ENCODE measurements at places on chromosomes 5 and 9.

- no peak for DNase-seq
These were observed 271.2 kb upstream of the TMEM161B start for GRCh38 chr5:88539693-88540365.

GRCh38 chr5:173474881-173475287 is 141.6 kb downstream of the BOD1 start:
- DNase-seq, result no peak

- DNase-seq, result no peak
These were observed 41.2 kb downstream of the INSL6 start for GRCh38 chr9:5144217-5144616.

GRCh38 chr5:153718713-153719112 is 228.2 kb downstream of the GRIA1 start:
- DNase-seq, result no peak

GRCh38 chr9:98050351-98050750 is 6.2 kb upstream of the NANS start:
- DNase-seq, result no peak

DNA sequence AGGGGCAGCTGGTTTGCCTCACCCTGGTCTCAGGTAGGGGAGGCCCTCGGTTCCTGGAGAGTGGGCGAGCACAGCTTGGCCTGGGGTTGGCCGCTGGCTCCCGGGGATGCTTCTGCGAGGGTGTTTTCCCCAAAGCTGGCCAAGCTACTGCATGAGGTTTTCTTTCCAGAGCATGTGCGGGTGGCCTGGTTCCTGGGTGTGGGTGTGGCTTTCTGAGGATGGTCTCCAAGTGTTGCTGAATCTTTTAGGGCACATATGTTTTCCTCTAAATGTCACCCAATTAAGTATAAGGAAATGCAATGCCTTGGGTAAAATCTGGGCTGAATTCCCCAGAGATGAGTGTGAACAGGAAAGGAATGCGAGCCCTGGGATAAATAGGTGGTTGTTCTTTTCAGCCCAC is 115.8 kb upstream of the ICE1 start:
- no peak for DNase-seq

GRCh38 chr9:94857791-94858190 is 131.3 kb downstream of the AOPEP start:
- no peak for DNase-seq

- no peak for DNase-seq
These were observed 126.9 kb downstream of the NTRK2 start for GRCh38 chr9:84796404-84796803.

GRCh38 chr9:132214027-132214622 is 52.3 kb downstream of the NTNG2 start:
- DNase-seq, result peak; percentile 75

- no peak for DNase-seq
These were observed 61.8 kb downstream of the TLE4 start for GRCh38 chr9:79633558-79633957.

GRCh38 chr5:172010278-172010677 is 3.8 kb upstream of the FBXW11 start:
- no peak for DNase-seq

DNA sequence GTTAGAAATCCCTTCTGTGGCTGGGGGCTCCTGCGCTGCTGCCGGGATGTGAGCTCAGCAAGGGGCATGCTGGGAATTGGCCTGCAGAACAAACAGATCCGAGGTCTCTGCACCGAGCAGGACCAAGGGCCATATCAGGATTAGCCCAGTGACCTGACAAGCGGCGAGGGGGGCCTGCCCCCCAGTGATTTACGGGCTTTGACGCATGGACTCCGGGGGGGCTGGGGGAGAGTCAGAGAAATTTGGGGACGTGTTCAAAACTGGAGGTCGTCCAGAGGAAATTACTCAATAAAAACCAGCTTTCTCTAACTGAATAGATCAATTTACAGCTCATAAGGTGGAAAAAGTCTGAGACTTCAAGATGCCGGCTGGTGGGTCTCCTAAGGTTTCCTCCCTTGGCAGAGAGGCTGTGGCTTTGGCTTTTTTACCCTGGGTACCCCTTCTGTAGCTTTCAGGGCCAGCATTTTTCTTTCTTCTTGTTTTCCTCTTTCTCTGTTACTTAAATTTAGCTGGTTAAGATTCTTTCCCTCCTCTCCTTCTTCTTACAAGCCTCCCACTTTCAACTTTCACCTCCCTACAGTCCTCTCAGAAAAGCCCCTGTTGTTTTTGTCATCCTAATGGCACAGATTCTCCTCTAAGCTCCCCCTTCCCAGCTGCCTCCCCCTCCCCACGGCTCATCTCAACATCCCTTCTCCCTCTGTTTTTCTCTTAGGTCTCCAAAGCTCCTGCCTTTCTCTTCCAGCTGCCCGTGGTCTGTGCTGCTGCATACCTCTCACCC is 551.0 kb downstream of the CCDC171 start:
- no peak for DNase-seq

DNA sequence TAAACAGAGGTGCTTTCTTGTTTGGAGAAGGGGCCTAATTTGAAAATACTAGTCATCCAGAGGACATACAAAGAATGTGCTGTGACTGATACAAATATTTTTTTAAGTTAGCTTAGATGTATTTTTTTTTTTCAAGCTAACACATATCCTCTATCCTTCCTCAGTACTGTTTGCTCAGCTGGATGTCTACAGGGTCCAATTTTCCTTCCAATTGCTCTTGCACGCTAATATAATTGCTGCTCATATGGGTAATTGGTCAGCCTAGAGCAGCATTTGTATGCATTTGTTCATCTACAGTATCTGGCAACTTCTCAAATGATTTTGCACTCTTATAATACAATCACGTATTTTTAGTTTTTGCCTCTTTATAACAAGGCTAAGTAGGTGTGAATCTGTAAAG is 84.7 kb downstream of the ZDHHC21 start:
- peak; percentile 97 for DNase-seq

- no peak for DNase-seq
These were observed 57.8 kb downstream of the ZNF462 start for GRCh38 chr9:106920701-106921283.

DNA sequence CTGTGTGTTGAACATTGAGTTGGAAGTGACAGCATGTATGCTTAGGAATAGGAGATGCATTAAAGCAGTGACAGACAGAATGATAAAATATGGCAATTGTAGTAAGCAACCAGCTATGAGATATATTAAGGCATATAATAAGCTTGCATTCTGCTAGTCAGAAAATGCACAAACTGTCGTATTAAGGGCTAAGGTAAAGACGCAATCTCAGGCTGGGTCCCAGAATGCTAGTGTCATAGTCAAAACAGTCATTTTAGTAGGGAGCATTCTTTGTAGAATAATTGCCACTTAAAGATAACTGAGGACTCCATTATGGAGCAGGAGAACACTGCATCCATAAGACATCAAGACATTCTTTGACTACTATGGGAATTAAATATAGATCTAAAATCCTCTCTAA is 1369.7 kb upstream of the C9orf72 start:
- no peak for DNase-seq

GRCh38 chr9:81556923-81557322 is 132.4 kb downstream of the TLE1 start:
- no peak for DNase-seq

DNA sequence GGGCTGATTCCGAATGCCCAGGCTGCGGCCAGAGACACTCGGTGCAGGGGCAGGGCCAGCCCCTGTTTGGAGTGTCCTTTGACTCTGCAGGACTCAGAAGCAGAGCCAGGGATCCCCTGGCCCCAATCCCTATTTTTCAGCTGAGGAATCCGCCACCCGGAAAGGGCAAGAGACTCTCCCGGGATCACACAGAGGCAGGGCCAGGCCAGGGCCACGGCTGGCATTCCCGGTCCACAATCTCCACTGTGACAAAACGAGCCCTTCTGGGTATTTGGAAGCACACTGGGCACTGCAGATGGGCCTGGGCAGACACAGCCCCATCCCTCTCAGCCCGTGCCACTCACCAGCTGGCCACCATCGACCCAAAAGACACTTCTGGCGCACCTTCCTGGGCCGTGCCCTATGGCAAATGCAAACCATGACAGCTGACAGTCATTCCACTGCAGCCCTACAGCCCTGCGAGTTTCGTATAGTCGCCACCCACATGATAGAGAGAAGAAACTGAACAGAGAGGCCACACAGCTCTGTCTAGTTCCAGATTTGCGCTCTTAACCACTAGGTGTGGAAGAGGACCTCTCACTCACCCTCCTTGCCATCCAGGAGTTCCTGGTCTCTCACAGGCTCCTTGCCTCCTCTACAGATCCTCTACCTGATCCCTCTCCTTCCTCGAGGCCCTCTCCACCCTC is 13.3 kb downstream of the NR5A1 start:
- DNase-seq, result no peak

GRCh38 chr5:148482196-148482595 is 98.4 kb downstream of the FBXO38 start:
- DNase-seq, result no peak
